ENCODE measurements at places on chromosomes 1 and 21. TPM values are rescaled to one million over a fixed set of nuclear protein-coding genes. Genes with fewer than 3 reads are reported as not detected.

DNA sequence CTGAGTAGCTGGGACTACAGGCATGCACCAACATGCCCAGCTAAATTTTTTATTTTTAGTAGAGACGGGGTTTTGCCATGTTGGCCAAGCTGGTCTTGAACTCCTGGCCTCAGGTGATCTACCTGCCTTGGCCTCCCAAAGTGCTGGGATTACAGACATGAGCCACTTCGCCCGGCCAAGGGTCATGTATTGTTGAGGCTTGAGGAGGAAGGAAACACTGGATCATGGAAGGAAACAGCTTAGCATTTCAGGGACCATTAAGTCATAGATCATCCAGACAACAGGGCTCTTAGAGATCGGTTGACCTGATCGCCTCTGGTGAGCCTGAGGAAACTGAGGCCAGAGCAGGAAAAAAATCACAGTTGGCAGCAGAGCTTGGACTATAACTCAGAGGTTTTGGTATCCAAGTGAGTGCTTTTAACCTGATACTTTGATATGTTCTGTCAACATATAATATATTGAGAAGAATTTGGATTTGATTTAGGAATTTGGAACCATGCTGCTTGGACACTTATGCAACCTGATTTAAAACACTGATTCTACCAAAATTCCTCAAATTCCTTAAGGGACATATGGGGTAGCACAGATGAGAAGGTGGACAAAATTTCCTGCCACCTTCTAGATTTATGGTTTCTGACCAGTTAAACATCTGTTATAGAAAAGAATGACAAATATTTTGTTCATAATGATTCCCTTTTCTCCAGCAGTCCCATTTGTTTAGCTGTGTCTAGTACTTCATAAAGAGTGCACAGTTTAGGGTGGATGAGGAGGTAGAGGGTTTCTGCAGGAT lies 13.1 kb upstream of the BMP8A start:
- no peak for DNase-seq

The TRIM62 gene
- 1.6 TPM for total RNA-seq

- DNase-seq, result no peak
These were observed 8.9 kb downstream of the TMEM201 start for GRCh38 chr1:9597361-9598315.

DNA sequence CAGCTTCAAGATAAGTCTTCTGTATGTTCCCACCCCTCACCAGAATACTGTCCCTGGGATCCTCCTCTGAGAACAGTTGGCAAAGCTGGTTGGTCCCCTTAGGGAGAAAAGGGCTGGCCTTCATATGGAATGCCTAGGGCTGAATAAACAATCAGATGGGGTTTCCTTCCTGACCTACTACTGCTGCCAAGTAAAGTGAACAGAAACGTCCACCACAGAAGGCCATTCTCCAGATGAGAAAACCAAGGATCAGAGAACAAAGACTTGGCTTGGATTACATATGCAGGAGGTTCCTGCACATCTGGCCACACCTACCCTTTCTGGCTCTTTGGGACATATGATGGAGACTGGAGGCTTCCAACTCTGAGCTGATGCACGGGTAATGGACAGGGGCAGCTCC lies 194.5 kb downstream of the HIVEP3 start:
- no peak for DNase-seq

The AQP10 gene
- not detected for total RNA-seq

The EXTL1 gene
- 0.05 TPM for total RNA-seq

All from renal cortical epithelial cell (primary cell).